ENCODE measurements at places on chromosomes 3 and 15.

DNA sequence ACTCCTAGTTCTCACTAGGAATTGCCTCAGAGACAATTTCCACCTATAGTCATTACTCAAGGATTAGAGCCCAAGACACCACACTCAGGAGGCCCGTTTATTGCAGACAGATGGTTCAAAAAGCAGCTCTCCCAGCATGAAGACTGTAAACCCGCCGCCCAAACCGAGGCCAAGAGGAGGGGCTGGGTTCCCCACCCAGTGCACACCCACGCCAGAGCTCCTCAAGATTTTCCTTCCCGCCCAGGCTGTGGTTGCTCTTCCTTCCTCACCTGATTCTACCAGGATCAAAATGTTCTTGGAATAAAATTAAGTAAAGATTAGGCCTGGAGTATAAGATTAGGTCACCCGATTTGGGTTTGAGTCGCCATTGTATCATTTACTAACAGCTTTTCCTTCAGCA lies 364.4 kb downstream of the MECOM start:
- no peak for DNase-seq

GRCh38 chr3:15205482-15205933 lies 538 bp upstream of the CAPN7 start:
- DNase-seq, result no peak

DNA sequence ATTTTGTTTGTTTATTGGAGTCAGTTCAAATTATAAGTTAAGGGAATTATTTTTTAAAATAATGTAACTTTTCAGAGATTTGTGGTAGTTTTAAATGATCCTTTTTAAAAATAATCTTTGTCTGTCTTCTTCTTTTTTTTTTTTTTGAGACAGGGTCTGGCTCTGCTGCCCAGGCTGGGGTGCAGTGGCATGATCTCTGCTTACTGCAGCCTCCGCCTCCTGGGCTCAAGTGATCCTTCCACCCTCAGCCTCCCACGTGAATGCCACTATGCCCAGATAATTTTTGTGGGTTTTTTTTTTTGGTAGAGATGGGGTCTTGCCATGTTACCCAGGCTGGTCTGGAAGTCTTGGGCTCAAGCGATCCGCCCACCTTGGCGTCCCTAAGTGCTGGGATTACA lies 12.6 kb downstream of the FNDC3B start:
- DNase-seq, result no peak

GRCh38 chr15:26475554-26475953 lies 297.3 kb downstream of the GABRB3 start:
- no peak for DNase-seq

DNA sequence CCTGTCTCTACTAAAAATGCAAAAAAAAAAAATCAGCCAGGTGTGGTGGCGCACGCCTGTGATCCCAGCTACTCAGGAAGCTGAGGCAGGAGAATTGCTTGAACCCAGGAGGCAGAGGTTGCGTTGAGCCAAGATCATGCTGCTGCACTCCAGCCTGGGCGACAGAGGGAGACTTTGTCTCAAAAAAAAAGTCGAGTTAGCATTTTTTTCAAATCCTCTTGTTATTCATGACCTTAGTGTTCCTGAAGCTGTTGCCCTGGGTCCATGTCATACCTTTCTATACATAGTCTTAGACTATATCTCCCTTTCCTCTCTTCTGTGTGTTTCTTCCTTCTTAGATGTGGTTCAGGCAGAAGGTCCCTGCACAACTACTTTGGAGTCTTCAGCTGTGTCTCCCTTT lies 6.4 kb downstream of the FMN1 start:
- DNase-seq, result no peak

- DNase-seq, result no peak
Measured at GRCh38 chr3:12194209-12194608, 35.5 kb upstream of the TIMP4 start.

GRCh38 chr15:27360316-27360715 lies 389.3 kb downstream of the GABRG3 start:
- DNase-seq, result no peak

DNA sequence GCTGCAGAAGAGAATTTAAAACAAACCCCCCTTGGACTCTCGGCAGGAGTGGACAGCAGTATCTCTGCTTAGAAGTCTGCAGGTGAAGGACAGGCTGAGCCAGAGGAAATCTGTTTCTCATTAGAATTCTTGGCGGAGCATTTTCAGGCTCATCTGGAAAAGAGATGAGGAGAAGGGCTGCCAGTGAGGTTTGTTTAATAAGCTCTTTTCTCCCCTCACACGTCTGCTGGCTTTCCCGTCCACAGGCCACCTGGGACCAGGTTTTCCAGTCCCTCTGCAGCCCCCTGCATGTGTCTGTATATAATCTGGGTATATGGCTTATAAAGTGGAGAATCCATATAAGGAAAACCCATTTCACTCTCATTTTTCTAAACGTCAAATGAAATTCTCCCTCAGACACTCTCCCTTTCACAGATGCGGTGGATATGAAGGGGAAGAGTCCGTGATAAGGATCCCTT lies 155.4 kb upstream of the TPM1 start:
- no peak for DNase-seq

- no peak for DNase-seq
Measured at GRCh38 chr3:32261545-32261944, 23.1 kb downstream of the CMTM8 start.

GRCh38 chr3:28700728-28701127 lies 352.1 kb upstream of the AZI2 start:
- DNase-seq, result no peak

DNA sequence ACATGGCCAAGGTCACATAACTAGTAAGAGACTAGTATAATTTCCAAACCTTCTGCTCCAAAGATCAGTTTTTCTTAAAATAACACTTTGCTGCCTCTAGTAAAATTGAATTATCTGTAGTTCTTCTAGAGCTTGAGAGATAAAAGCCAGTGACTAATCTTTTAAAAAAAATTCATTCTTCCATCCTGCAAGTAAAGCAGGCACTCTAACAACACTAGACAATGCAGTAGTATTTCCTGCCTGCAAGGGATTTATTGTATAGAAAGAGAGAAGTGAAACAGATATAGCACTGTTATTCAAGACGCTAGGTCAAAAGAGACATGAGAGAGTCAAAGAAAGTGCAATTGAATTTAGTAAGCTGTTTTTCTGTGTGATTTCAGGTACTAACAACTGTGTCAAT lies 159.5 kb upstream of the TBC1D5 start:
- no peak for DNase-seq

DNA sequence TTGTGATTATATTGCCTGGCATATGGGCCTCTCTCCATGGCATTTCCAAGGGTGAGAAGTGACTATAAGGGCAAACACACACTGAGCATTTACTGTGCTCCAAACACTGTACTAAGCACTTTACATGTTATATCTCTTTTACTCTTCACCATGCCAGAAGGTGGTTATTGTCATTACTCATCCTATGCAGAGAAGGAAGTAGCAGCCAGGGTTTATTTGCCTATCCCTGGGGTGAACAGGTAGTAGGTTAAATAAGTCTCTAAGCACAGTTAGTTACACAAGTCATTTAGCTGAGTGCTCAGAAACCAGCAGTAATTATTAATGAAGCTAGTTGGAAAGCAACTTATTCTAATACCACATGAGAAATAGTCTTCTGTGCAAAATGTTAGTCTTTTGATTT lies 109.9 kb upstream of the SYNPR start:
- no peak for DNase-seq

GRCh38 chr15:65091946-65092770 lies 15.6 kb downstream of the KBTBD13 start:
- peak; percentile 57 for DNase-seq

DNA sequence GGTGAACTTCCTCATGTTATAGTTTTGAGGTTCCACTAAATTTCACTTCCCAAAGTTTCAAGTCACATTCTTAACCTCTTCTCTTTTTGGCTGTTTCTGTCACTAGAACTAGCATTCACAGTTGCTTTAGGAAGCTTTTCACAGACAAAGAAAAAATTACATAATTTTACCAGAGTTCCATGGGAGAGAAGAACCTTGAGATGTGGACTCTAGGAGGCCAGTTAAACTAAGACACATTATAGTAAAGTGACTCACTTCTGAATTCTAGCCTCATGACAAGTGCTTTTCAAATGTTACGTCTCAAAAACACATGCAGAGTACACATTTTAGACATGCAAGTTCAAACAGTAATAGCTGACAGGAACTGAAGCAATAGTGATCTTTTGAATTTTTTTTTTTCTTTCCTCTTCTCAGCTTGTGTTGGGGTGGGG lies 39.9 kb upstream of the LRTM1 start:
- no peak for DNase-seq

DNA sequence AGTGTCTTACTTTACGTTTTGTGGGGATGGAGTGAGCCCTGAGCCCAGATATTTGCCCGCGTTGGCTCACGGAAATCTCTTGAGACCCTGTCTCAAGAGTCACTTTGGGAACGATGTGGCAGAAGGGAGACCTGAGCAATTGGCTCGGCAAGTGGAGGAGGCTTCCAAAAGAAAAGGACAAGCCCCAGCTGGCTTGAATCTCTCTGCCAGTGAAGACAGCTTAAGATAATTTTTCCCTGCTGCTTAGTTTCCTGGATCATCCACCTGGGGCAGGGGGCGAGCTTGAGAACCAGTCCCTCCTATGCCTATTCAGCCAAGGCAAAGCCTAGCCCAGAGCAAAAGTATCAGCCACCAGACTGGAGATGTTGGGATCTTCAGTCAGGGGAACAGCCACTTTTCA lies 708 bp downstream of the SEC22A start:
- DNase-seq, result no peak

- DNase-seq, result no peak
Measured at GRCh38 chr3:58672451-58672850, 5.9 kb upstream of the FAM3D start.

- DNase-seq, result no peak
Measured at GRCh38 chr3:4582624-4583023, 89.5 kb downstream of the ITPR1 start.

GRCh38 chr3:70996082-70996481 lies 587.4 kb downstream of the FOXP1 start:
- no peak for DNase-seq

DNA sequence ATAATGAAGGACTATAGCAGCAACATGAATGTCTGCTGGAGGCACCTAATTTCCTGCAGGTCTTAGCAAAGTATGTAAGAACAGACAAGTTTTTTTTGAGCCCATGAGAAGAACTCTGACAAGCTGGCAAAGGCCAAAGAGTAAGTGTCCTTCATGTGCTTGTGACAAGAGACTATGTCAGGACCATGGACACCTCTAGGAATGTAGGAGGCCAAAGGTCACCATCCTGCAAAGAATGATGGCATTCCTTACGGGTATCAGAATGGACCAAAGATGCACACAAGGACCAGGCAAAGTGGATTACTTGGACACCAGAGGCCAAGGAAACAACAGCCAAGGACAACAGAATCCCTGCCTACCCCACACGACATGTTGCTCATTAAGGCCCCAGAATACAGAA lies 858.5 kb upstream of the CFAP20DC start:
- DNase-seq, result no peak

All from large intestine (tissue), 12 donors.